ENCODE measurements at places on chromosomes 11 and 22.
A peak's percentile ranks its signal among the peaks of the same experiment; 100 is the strongest.

DNA sequence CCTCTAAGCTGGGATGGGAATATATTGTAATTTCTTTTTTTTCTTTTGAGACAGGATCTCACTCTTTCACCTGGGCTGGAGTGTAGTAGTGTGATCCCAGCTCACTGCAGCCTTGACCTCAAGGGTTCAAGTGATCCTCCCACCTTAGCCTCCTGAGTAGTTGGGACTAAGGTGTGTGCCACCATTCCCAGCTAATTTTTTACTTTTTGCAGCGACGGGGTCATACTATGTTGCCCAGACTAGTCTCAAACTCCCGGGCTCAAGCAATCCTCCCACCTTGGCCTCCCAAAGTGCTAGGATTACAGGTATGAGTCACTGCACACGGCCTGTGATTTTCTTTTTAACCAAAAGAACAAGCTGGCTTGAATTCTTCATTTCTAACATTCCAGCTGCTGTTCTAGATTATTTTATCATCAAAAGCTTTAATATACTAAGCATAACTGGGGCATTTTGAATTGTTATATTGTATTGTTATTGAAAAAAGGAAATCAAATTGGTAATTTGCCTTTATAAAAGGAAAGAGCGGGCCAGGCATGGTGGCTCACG is 26.8 kb upstream of the PPP2R1B start:
- DNase-seq = no peak

DNA sequence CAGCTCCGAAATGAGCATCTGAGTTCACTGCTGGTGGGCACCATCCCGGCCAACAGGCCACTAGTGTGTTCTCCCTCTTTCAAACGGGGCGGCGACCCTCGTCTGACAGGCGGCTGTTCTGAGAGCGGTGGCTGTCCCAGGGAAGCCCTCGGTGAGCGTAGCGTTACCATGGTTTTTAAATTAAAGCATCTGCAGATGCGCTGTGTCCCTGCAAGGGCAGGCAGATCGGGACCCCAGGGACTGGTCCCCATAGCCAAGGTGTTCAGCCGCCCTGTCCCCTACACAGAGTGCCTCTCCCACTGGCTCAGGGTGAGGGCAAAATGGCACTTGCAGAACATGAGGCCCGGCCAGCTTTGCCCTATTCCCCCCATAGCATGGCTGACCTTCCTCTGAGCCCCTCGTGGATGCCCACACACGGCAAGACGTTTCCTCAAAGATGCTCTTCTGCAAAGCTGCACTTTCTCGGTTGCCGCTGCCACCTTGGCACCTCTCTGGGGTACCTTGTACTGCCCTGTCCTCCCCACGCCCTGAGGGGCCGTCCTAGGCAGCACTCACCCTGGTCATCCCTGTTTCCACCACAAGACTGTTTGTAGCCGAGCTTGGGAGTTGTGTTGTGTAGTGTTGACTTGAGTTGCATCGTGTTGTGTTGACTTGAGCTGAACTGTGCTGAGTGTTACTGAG is 51.9 kb upstream of the KCNQ1OT1 start:
- no peak for DNase-seq

- DNase-seq = no peak
These were observed 128.4 kb downstream of the OPCML start for GRCh38 chr11:133403900-133404299.

- DNase-seq = no peak
These were observed at the start of gene LARGE2 for GRCh38 chr11:45922425-45923082. Gene LARGE2 (plus strand): TSS chr11:45922656. CDS start chr11:45922883, 227 bp downstream.

GRCh38 chr11:114285599-114285998 is 10.6 kb upstream of the NNMT start:
- DNase-seq = peak; percentile 64

- DNase-seq = peak; percentile 93
These were observed 2.8 kb upstream of the ROBO4 start for GRCh38 chr11:124900464-124900863.

- DNase-seq = no peak
These were observed 109.2 kb downstream of the IGLL1 start for GRCh38 chr22:23470811-23471389.

DNA sequence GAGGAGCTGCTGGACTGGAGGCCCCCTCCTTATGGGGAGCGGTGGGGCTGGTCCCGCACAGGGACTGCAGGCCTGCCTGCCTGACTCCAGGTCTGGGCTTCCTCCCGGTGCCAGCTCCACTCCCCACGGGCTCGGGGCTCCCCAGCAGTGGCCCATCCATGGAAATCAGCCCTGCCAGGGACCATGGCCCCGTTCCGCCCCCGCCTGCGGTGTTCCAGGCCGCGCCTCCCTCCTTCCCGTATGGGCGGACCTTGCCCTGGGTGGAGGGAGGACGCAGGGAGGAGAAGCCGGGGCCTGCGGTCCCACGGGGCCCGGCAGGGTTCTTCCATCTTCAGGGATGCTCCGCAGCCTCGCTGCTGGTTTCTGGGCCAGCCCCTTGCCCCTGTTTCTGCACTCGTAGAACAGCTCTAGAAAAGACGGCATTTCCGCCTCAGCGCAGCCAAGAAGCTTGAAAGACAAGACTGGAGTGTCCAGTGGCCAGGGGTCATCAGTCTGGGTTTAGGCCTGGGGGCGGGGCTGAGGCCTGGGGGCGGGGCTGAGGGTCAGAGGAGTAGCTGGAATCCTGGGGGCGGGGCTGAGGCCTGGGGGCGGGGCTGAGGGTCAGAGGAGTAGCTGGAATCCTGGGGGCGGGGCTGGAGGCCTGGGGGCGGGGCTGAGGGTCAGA is 1330.6 kb downstream of the BRD1 start:
- DNase-seq = no peak

- no peak for DNase-seq
These were observed 5.1 kb downstream of the PGGHG start for GRCh38 chr11:293852-294661.

DNA sequence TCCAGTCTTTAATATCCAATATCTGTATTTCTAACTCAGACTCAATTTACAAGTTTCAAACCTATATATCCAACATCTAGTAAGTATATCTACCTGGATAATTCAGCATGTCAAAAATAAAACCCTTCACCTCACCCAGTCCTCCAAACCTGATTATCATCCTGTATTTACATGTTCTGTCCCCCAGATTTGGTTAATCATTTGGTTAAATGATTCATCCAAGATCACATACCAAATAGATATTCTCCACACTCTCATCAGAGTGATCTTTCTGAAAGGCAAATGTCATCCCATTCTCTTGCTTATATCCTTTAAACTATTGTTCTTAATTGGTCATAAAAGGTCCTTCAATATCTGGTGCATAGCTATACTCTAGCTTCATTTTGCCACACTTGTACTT is 199.0 kb downstream of the SOX6 start:
- DNase-seq = no peak

GRCh38 chr11:119229288-119229672 is 23.1 kb downstream of the CBL start:
- no peak for DNase-seq

GRCh38 chr11:32884770-32885384 is 7.7 kb upstream of the QSER1 start:
- peak; percentile 30 for DNase-seq

- no peak for DNase-seq
These were observed 171.5 kb downstream of the RCN1 start for GRCh38 chr11:32262367-32262766.

GRCh38 chr11:109762546-109762945 is 330.6 kb upstream of the ZC3H12C start:
- DNase-seq = no peak

GRCh38 chr11:7677071-7677470 is 3.8 kb upstream of the CYB5R2 start:
- DNase-seq = peak; percentile 37

DNA sequence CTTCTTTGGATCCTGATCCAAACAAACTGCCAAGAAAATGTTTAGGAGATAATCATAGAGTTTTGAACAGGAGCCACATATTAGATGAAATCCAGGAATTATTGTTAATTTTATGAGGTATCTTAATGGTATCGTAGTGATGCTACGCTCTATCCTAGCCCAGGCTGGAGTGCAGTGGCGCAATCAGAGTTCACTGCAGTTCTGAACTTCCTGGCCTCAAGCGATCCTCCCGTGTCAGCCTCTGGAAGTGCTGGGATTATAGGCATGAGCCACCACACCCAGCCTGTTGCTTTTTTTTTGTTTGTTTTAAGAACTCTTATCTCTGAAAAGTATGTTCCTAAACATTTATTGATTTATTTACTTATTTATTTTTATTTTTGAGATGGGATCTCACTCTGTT is 2.4 kb downstream of the GSTT4 start:
- DNase-seq = no peak

DNA sequence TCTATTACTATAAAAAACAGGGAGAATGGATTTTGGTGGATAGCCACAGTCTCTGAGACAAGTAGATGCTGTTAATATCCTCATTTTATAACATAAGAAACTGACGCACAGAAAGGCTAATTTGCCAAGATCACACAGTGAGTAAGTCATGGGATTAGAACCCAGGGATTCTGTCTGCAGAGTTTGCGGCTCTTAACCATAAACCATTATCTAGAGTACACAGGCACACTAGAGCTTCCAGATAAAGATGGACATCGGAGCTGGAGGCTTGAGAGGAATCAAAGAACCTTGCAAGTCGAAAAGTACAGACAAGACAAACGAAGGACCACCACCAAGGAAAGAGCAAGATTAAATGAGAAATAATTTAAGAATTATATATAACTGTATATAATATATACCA is 11.3 kb downstream of the LGALS12 start:
- DNase-seq = no peak

GRCh38 chr11:67613960-67614715 is 7.4 kb downstream of the NDUFV1 start:
- peak; percentile 24 for DNase-seq

- DNase-seq = peak; percentile 68
These were observed 1.7 kb downstream of the TIMP3 start for GRCh38 chr22:32803020-32803737.

DNA sequence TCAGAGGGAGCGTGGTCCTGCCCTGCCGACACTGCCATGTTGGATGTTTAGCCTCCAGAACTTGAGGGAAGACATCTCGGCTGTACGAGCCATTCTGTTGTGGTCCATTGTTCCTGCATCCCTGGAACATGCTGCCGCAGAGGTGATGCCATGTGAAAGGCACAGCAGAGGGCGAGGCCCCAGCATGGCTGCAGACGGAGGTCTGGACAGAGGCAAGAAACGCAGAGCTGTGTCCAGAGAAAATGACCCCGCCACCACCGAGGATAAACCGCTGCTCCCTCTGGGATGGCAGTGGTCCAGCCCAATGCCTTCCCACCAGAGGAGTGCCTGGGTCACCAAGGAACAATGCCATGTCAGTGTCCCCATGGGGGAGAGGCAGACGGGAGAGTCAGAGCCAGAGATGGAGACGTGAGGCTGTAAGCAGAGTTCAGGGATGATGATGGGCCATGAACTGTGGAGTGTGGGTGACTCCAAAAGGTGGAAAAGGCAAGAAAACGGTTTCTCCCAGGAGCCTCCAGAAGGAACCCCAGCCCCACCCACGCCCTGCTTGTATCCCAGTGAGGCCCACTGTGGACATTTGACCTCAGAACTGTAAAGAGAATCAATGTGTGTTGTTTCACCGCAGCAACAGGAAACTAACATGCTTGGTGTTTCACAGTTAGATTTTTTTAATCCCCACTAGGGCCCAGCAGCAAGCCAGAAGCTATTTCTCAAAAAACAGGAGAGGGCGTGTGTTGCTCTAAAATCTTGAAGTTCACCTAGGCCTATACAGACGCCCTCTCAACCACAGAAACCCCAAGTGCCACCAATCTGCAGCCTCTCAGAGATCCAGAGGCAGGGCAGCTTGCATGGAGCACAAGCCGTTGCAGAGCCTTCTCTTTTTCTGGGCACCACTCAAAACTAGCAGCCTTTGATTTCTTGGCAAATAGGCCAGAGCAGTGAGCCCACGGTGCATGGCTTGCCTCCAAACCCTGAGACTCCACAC is 1422.9 kb downstream of the TBC1D22A start:
- DNase-seq = no peak

GRCh38 chr11:17260020-17260419 is 16.5 kb upstream of the NUCB2 start:
- peak; percentile 11 for DNase-seq

DNA sequence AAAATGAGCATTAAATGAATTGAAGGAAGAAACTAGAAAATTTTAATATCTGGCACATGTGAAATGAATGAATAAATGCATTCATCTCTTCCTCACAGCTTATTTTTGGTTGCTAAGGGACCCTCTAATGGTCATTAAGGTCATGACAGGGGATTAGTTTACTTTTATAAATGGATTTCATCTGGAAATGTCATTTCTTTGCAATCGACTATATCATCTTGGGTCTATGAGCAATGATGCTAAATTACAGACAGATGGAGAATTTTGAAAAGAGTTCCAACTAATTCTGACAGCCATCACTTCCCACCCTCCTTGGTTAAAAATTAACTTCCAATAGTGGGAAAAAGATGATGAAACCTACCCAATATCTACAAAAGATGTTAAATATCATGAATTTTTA is 98.0 kb downstream of the KIF18A start:
- DNase-seq = peak; percentile 39

DNA sequence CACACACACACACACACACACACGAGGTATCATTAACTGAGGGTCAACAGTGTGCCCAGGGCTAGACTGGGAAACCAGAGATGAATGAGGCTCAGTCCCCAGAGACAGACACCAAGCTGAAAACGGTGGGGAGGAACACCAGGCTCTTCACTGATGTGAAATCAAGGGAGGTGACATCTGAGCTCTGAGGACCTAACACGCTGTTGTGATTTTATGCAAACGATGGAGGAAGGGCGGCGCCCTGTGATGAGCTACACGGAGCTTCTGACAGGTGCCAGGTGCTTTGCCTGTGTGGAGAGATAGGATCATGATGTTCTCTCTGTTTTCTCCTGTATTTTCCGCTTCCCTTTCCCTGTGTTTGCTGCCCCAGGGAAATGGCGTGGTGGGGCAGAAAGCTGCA is 6.5 kb upstream of the CYB5R3 start:
- no peak for DNase-seq

GRCh38 chr11:117731722-117732290 is 65.2 kb downstream of the DSCAML1 start:
- DNase-seq = no peak

GRCh38 chr22:37051391-37052385 is at the start of gene KCTD17:
Gene KCTD17 (plus strand): TSS chr22:37051742. CDS start chr22:37051761, 19 bp downstream.
- peak; percentile 54 for DNase-seq

DNA sequence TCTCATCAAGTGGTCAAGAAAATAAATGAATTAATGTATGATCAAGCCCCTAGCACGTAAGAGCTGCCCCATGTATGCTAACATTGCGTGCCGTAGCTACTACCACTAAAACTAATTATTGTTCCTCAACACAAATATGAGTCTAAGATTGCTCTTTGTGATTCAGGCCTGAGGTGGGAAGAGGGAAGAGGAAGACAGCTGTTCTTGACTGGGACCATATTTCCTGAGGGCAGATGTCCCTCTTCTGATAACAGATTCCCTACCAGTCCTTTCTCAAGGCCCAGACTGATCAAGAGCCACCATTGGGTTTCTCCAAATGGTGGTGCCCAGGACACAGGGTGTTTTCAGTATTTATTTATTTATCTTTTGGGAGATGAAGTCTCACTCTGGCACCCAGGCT is 87.2 kb upstream of the CADM1 start:
- DNase-seq = no peak

DNA sequence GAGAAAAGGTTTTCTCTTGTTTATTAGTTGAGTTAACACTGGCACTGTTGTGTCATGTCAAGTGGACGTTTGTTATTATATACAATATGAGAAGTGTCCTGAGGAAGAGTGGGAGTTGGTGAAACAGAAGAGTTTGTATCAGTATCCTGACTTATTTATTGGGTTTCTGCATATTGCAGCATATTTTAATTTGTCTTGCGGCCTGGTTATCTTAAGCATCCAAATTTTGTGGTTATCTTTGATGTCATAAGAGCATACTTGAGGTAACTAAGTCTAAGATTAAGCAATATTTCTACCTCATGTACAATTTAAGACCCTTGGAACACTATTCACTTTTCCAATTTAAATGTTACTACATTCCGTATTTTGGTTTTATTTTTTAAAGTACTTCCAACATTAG is 103.5 kb downstream of the DDX10 start:
- DNase-seq = peak; percentile 19

All from fibroblast of mammary gland (primary cell).